ENCODE measurements at places on chromosomes 7 and 10.

GRCh38 chr10:20274571-20274970 lies 458.3 kb downstream of the PLXDC2 start:
- DNase-seq: no peak

DNA sequence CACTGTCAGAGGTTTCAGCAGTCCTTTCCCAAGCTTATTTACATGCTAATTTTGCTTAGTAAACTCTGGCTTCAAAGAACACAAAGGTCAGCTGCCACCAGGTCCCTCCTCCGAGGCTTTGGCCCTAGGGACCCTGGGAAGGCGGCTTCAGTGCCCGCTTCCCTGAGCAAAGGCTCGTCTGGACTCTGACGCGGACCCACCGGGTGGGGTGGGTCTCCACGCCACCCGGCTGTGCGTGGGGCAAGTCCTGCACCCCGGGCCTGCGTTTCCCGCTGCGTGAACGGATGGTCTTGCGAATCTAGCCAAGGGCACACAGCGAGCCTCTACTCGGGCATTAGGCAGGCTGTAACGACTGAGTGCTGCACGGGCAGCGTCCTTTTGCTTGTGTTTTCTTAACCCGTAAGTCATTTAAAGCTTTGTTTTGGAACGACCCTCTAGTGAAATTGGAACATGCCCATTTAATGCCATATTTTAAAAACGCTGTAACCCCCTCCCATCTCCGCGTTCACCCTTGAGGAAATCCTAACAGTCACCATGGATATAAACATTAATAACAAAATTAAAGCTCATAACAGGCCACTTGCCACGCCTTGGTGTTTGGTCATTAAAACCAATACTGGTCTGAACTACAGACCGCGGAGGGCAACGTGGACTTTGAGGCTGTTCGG lies 828 bp downstream of the BNIP3 start:
- no peak for DNase-seq

DNA sequence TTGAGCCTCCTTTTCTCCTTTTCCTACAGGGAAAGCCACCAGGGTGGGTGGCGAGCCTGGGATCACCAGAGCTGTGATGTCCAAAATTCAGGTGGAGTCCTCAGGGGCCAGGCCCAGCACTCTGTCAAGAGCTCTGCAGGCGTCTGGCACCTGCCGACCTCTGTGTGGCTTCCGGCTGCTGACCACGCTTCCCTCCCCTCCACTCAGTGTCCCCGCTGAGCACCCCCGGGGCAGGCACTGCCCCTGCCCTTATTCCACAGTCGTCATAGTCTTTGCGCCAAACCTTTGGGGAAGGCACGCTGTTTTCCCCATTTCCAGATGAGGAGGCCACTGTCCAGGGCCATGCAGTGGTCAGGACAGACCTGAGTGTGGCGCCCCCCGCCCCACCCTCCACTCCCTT lies 7.5 kb downstream of the MTG1 start:
- no peak for DNase-seq

DNA sequence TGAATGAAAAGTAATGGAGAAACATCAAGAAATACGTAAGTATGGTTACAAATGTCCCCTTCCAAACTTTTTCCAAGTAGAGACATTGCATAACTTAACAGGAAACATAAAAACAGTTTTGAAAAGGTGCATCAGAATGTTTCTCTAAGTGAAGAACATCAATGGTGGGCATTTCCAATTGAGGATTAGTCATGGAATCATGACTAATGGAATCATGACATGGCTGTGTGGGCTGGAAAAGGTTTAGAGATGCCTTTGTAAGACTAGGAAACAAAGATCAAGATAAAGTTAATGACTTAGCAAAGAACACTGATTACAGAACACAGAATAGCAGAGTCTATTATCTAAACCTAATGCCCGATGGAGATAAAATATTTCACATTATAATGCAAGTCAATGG lies 272.0 kb downstream of the HPSE2 start:
- DNase-seq: no peak

DNA sequence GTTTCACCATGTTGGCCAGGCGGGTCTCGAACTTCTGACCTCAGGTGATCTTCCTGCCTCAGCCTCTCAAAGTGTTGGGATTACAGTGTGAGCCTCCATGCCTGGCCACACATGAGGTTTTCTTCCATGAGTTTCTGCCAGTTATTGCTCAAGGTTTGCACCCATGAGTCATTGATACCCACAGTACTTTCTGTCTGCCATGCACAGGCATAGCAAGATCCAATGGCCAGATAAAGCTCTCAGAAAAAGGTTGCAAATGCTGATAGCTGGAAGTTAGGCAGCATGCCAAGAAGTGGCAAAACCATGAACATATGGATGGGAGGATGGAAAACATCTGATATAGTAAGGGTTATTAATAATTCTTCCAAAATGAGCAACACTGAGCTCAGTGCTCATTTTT lies 298.7 kb upstream of the NRG3 start:
- no peak for DNase-seq

GRCh38 chr10:133445751-133446708 lies 7.7 kb upstream of the SCART1 start:
- no peak for DNase-seq

DNA sequence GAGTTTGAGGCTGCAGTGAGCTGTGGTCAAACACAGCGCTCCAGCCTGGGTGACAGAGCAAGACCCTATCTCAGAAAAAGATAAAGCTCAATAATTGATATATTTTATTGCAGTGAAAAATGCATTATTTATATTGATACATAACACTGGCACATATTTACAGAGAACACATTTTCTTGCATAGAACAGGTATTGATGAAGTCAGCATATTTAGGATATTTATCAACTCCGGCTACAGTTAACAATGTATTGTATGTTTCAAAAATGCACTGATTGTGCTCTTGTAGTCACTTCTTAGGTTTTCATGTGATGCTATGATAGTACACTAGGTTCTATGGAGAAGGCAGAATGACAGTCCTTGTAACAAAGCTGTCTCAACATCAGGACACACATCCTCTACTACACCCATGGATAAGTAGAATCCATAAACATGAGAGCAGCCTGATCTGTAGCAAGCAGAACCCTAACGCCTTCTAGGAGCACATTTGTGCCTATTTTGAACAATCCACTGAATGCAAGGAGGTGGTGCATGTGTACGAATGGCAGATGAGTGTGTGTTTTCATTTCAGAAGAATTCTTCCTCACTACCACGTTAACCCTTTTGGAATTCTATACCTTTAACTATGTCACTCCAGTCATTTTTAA lies 586.1 kb upstream of the CELF2 start:
- no peak for DNase-seq

GRCh38 chr7:111855161-111855841 lies 293.0 kb upstream of the IMMP2L start:
- DNase-seq: peak; percentile 38

DNA sequence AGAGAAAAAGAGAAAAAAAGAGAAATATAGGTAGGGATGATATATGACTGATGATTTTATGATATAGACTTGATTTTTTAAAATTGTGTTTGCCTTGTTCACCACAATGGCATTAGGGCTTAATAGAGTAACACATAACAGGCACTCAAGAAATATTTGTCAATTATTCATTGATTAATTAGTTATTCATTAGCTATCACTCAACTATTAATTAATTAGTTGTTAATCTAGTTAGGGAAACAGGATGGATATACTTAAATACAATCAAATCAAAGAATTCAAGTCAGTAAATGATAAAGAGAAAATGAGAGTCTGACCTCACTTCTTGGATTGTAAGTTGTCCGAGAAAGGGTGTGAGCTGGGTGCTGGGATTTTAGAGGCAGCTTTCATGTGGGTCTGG lies 15.1 kb upstream of the CALD1 start:
- DNase-seq: no peak

- no peak for DNase-seq
Measured at GRCh38 chr10:122287570-122287969, 16.5 kb downstream of the BTBD16 start.

DNA sequence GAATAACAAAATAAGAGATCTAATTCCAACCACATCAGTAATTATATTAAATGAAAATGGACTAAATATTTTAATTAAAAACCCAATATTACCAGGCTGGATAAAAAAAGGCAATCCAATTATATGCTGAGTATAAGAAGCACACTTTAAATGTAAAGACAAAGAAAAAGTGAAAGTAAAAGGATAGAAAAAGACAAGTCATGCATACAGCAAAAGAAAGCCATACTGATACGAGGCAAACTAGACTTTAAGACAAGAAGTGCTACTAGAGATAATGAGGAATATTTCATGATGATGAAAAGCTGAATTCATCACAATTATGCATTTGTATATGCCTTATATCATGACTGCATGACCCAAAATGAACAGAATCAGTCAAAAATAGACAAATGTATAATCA lies 628.6 kb downstream of the PHTF2 start:
- no peak for DNase-seq

DNA sequence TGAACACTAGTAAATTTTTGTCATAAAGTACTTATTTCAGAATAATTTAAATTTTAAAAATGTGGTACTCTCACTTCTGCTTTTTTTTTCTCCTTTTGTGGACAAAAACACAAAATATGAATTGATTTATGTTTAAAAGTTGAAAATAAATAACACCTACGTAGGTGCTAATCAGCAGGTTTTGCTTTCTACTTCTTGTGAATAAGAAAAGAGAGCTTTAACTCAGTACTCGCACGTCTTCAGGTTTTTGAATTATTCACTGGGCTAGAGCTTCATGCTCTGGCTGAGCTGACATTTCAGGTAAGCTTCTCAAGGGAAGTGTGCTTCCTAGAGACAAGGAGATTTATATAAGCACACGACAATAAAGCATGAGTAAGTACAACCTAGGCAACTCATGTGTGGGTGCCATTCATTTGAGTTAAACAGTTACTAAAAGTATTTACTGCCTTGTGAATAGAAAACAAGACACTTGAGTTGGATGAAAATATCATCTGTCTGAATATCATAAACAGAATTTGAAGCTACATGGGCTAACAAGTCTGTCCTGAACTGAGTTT lies 190.0 kb upstream of the POT1 start:
- DNase-seq: no peak

GRCh38 chr7:7117935-7118586 lies 64.3 kb upstream of the C1GALT1 start:
- no peak for DNase-seq

DNA sequence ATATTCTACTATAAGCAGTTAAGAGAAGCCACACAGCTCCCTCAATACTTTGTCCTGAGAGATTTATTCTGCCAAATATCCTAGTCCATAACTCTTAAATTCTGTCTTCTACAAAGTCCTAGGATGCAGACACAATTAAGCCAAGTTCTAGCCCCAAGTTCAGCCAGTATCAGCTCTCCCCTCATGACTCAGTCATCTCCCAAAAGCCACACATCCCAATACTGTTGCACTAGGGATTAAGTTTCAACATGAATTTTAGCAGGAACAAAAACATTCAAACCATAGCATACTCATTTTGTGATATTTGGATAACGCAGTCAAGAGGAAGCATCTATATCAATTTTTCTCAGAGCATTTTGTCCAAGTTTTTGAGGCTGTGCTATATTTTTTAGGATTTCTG lies 277.4 kb downstream of the FZD1 start:
- DNase-seq: no peak

DNA sequence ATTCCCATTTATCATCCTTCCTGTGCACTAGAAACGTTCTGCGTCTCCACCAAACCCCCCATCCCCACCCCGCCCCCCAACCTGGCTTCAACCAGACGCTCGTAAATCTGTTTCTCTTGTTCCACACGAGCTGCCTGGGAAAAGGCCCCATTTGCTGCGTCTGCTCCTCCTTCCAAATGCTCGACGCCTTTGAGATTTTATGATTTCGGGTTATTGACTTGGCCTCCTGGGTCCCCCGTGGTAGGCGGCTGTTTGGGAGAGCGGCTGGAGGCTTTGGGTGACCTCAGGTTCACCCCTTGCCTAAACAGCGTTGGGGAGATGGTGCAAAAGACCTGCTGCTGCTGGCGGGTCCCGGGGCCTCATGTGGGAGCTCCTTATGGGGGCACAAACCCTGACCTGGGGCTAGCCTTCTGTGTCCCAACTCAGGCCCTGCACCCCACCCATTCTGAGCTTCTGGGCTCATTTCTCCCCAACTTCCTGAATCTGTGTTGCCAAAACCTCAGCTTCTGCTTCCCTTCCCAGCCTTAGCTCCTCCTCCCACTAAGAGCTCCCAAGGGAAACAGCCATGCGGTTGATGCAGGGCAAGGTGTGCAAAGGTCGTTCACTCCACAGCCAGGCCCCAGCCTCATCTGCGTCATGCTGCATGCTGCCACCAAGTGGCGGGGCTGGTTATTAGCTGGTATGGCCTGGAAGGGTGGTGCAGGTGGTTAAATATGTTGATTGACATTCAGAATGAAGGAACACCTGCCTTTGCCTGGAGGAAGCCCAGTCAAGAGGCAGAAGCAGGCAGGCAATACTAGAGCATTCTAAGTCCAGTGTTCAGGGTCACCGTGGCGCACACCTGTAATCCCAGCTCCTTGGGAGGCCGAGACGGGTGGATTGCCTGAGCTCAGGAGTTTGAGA lies 49.1 kb upstream of the ELN start:
- DNase-seq: peak; percentile 47

DNA sequence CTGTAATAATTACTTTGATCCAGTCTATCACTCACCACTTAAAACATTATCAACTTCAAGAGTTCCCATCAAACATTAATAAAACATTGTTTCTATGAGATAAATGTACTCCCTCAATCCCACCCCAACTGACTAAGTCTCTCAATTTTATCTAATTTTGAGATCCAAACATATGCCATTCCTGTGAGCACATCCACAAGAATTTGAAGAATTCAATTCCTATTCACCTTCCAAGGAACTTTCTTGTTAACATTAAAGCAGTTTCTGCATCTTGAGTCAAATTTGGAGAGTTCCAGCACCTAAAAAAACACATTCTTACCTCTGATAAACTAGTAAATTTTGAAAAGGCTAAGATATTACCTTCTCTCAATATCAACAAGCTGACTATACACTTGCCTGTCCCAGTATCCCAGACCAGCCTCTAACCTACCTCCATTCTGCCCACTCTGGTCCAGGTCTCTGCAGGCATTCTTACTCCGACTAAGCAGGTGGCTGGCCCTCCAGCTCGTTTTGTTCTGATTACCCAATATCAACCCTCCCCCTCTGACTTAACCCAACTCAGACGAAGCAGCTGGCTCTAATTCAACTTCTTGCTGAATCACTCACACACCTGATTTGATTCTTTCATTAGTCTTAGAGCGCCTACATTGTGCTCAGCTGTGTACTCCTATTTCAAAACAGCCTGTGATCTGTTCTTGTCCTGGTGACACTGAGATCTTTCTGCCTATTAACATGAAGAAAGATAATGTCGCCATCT lies 275.2 kb downstream of the IPMK start:
- DNase-seq: no peak

GRCh38 chr7:131031099-131031868 lies 296.4 kb upstream of the MKLN1 start:
- DNase-seq: no peak

Measured in HCT116 (cell line).